ENCODE measurements at places on chromosomes 13 and 19.

- H3K4me1 ChIP-seq = no peaks in the 10 kb centered on the region
- no peak overlapping the region for H3K4me3 ChIP-seq
- H3K27ac ChIP-seq = no peak overlapping the region
- H3K27me3 ChIP-seq = peaks cover 29% of the 10 kb centered on the region
- DNase-seq = no peak
Observed at GRCh38 chr13:30892966-30893365, 13.1 kb upstream of the MEDAG start.

- no peak overlapping the region for H3K4me3 ChIP-seq
- peaks cover 51% of the 10 kb centered on the region for H3K27me3 ChIP-seq
- no peak overlapping the region for H3K27ac ChIP-seq
- DNase-seq = peak; percentile 31
Observed at GRCh38 chr13:102402290-102402689, 442 bp upstream of the FGF14 start.

- H3K36me3 ChIP-seq = no peaks in the 10 kb centered on the region
- H3K27ac ChIP-seq = peak overlapping the region; percentile 44
- peak; percentile 22 for DNase-seq
- H3K4me1 ChIP-seq = peaks cover 13% of the 10 kb centered on the region
- no peak overlapping the region for H3K4me3 ChIP-seq
- no peaks in the 10 kb centered on the region for H3K27me3 ChIP-seq
Observed at GRCh38 chr19:10896851-10897526, 25.6 kb downstream of the CARM1 start.

DNA sequence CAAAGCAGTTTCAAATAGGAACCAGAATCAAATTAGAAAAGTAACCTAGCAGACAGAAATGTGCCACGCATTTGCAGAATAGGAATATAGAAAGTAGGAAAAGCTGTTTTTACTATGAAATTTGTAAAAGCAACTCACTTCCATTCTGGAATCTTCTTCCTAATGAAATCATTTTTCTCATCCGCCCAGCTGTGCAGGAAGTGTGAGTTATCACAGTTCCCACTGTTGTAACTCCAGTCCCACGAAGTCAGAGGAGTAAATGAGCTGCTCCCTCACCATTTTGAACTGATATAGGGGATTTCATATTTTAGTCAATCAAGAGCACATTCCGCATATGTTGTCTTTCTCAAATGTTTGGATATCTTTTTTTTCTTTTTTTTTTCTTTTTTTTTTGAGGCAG is 230.8 kb downstream of the TBC1D4 start:
- H3K27me3 ChIP-seq = peaks cover 19% of the 10 kb centered on the region
- H3K4me3 ChIP-seq = no peak overlapping the region
- H3K36me3 ChIP-seq = no peaks in the 10 kb centered on the region
- DNase-seq = no peak
- no peaks in the 10 kb centered on the region for H3K4me1 ChIP-seq

DNA sequence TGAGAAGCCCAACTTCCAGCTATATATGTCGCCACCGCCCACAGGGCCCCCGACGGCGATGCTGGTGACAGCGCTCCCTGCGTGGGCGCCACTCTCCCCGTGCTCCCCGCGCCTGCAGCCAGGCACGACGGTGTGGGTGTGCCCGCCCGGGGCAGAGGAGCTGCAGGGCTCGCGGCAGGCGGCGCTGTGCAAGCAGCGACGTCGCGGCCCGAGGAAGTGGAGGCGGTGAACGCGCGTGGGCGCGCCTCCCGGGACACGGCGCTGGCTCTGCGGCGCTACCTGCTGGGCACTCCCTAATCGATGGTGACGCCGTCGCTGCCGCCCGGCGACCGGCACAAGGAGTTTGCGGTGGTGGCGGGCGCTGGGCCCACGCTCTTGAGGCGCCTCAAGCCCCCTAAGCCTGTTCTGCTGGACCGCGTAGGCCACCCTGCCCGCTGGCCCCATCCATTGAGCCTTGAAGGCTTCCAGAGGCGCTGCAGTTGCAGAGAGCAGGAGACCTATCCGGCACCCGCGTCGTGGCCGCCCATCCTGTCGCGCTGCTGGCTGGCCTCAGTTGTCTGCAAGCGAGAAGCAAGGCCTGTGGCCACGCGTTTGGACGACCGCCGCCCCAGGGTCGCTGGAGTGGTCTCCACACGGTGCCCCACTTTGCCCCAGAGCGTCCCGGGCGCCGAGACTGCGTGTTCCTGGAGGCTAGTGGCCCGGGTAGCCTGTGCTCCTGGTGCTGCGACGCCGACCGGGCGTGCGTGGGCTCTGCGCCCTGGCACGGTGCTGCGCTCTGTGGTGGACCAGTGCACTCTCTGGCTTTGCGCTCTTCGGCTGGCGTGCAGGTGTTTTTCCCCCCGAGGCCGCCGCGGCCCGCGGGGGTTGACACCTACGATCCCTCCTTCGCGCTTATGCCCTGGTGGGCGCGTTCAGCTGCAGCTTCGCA is 23.1 kb downstream of the LRFN3 start:
- H3K27ac ChIP-seq = no peak overlapping the region
- H3K4me1 ChIP-seq = peaks cover 17% of the 10 kb centered on the region
- DNase-seq = peak; percentile 75
- H3K36me3 ChIP-seq = peaks cover 5% of the 10 kb centered on the region
- no peak overlapping the region for H3K4me3 ChIP-seq

- no peak overlapping the region for H3K4me3 ChIP-seq
- no peaks in the 10 kb centered on the region for H3K36me3 ChIP-seq
- H3K27me3 ChIP-seq = no peaks in the 10 kb centered on the region
- no peak for DNase-seq
- no peaks in the 10 kb centered on the region for H3K4me1 ChIP-seq
Observed at GRCh38 chr19:21593934-21594820, 88.8 kb downstream of the ZNF429 start.

GRCh38 chr13:64704121-64704649 is 2526.0 kb downstream of the PCDH9 start:
- no peak overlapping the region for H3K4me3 ChIP-seq
- no peaks in the 10 kb centered on the region for H3K27me3 ChIP-seq
- H3K4me1 ChIP-seq = no peaks in the 10 kb centered on the region
- DNase-seq = no peak
- no peaks in the 10 kb centered on the region for H3K36me3 ChIP-seq

- H3K27ac ChIP-seq = peak overlapping the region; percentile 97
- H3K4me1 ChIP-seq = peaks cover 46% of the 10 kb centered on the region
- H3K36me3 ChIP-seq = peaks cover 16% of the 10 kb centered on the region
- H3K27me3 ChIP-seq = no peaks in the 10 kb centered on the region
- no peak overlapping the region for H3K4me3 ChIP-seq
- no peak for DNase-seq
Observed at GRCh38 chr19:4366666-4367335, 23.4 kb downstream of the MPND start.

GRCh38 chr13:111269508-111269907 is 50.9 kb upstream of the TEX29 start:
- H3K27ac ChIP-seq = no peak overlapping the region
- H3K4me1 ChIP-seq = peaks cover 12% of the 10 kb centered on the region
- DNase-seq = no peak
- no peak overlapping the region for H3K4me3 ChIP-seq

DNA sequence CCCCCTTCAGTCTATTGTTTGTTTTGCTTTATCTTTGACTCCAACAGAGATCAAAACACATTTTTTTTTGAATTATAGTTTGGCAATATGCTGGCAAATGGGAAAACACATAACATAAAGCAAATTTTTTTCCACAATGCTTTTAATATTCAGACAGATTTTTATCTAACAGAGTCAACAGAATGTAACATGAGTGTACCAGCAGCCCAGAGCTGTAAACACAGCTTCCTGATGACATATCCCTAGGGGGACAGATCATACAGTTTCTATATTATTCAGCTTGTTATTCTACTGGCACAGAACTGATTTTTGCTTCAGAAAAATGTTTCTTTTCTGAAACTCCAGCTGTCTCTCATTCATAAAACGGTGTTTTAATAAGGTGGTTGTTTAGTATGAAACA is 168.8 kb downstream of the OLFM4 start:
- H3K4me3 ChIP-seq = no peak overlapping the region
- no peaks in the 10 kb centered on the region for H3K4me1 ChIP-seq
- H3K27me3 ChIP-seq = no peaks in the 10 kb centered on the region
- H3K27ac ChIP-seq = no peak overlapping the region
- DNase-seq = no peak
